Activated naive CD4-positive, alpha-beta T cell treated with anti-CD3 and anti-CD28 coated beads for 36 hours (primary cell): ENCODE measurements at places on chromosomes 16 and 17.

GRCh38 chr16:30785126-30786106 lies 1.6 kb downstream of the ZNF629 start:
- DNase-seq = no peak

DNA sequence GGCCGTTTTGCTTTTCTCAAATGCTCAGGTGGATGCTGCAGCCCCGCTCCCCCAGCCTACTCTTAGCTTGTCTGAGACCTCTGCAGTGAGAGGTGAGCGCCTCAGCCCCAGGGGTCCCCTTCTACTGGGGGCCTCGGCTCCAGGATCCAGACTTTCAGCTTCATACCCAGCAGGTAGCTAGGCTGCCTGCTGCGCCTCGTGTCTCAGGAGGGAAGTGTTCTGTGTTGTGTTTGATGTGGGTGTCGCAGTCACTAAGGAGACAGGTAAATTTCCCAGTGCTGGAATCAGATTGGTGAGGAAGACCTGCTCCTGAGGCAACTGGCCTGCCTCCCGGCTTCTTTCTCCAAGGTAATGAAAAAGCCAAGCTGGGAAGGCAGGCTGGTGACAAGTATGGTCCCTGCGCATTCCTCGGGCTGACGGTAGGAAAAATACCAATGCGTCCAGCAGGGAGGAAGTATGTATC lies 604.0 kb upstream of the SALL1 start:
- no peak for DNase-seq

DNA sequence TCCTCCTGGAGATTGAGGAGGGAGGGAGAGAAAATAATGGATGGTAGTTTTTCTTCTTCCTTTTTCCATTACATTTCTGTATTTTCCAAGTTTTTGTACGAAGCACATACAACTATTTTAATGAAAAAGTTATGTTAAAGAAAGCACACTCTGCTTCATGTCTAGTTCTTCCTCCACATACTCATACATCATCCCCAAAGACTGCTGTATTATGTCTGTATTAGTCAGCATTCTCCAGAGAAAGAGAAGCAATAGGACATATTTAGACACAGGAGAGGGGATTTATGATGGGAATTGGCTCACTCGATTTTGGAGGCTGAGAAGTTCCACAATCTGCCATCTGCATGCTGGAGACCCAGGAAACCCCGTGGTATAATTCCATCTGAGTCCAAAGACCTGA lies 10.1 kb upstream of the ACSM2A start:
- DNase-seq = no peak

- DNase-seq = no peak
These were observed 302.2 kb upstream of the SALL1 start for GRCh38 chr16:51453251-51453650.

DNA sequence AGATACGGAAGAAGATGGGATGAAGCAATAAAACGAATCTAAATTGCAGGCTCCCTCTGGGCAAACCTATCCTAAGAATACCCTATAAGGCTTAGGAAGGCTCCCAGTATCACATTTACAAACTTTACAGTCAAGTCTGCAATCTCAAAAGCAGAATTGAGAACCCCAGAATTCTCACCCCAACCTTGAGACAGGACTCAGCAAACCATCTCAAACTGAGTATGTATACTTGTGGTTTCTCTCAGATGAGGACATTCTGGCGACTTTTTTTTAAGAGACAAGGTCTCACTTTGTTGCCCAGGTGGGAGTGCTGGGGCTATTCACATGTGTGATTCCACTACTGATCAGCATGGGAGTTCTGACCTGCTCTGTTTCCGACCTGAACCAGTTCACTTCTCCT lies 19.3 kb upstream of the ITGA2B start:
- DNase-seq = no peak

GRCh38 chr17:19703828-19704613 lies 12.4 kb downstream of the SLC47A2 start:
- DNase-seq = no peak

DNA sequence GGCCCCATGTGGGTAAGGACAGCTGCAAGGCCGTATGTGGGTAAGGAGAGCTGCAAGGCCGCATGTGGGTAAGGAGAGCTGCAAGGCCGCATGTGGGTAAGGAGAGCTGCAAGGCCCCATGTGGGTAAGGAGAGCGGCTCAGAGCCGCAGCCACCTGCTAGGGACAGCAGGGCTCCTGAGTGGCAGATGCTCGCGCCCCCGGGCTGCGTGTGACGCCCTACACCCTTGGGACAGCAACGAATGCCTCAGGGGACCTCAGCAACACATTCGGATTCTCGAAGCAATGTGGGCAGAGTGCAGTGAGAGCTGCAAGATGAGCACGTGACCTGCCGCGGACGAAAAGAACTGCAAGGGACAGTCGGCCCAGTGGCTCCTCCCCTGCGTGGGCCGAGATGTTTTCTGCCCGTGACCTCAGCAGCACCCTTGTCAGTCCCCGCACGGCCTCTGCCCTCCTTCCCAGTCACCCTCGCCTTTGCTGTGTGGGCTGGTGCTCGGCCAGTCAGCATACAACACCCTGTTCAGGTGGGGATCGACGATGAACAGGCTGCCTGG lies 9.6 kb upstream of the SLC38A8 start:
- DNase-seq = no peak

DNA sequence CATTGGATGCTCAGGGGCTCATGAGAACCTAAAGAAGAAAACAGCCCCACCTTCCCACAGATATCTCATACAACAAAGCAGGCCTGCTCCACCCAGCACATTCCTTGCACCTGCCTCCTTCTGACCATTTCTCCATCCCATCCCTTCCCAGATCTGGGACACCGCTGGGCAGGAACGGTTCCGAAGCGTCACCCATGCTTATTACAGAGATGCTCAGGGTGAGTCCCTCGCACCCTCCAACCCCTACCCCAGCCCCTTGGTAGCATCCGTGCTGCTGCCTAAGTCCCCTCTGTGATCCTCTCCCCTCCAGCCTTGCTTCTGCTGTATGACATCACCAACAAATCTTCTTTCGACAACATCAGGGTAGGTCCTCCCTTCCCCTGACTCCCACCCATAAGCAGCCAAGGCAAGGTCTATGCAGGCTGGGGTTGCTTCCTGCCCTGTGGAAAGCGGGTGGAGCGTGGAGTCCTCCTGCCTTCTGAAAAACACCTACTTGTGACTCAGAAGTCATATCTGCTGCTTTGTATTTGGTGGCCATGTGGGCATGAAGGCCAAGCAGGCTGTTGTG lies 5.4 kb upstream of the NHERF1 start:
- no peak for DNase-seq

DNA sequence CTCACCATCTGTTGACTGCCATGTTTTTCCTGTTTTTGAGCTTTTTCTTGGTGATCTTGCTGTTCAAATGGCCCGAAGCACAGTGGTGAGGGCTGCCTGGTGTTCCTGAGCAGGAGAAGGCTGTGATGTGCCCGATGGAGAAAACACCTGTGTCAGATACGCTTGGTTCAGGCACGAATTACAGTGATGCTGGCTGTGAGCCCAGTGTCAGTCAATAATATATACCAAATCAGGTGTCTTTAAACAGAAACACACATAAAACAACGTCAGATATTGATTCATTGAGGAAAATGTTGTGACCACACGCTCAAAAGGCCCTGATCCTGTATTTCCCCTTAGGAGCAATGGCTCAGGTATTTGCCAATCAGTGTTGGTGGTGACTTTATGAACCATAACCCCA lies 111.7 kb downstream of the SDR42E1 start:
- no peak for DNase-seq

GRCh38 chr17:35641032-35641431 lies 53.9 kb downstream of the AP2B1 start:
- no peak for DNase-seq

DNA sequence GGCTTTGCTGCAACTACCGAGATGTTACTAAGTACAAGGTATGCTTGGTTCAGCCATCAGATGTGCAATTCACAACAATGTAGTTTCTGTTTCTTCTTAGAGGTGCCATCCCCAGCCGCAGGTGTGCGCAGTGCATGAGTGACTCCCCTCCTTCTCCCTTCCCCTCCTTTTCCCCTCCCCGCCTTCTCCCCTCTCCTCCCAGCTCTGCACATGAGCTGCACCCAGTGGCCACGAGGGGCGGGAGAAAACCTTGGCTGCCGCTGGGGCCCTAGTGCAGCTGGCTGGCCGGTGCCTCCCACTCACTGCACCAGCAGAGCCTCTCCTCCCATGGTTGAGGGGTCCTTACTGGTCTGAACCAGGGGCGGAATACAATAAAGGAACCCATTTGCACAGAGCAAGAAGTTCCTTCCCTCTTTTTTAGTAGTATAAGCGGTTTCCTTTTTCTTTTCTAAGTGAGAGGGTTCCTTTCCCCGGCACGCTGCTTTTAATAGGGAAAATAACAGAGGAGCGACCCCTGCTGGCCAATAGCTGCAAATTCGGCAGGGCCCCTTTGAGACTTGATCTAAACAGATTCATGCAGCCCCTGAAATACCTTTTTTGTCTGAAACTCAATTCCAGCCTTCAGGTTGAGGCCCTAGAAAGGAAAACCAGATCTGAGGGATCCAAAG lies 7.8 kb upstream of the CCL15 start:
- DNase-seq = peak; percentile 8

DNA sequence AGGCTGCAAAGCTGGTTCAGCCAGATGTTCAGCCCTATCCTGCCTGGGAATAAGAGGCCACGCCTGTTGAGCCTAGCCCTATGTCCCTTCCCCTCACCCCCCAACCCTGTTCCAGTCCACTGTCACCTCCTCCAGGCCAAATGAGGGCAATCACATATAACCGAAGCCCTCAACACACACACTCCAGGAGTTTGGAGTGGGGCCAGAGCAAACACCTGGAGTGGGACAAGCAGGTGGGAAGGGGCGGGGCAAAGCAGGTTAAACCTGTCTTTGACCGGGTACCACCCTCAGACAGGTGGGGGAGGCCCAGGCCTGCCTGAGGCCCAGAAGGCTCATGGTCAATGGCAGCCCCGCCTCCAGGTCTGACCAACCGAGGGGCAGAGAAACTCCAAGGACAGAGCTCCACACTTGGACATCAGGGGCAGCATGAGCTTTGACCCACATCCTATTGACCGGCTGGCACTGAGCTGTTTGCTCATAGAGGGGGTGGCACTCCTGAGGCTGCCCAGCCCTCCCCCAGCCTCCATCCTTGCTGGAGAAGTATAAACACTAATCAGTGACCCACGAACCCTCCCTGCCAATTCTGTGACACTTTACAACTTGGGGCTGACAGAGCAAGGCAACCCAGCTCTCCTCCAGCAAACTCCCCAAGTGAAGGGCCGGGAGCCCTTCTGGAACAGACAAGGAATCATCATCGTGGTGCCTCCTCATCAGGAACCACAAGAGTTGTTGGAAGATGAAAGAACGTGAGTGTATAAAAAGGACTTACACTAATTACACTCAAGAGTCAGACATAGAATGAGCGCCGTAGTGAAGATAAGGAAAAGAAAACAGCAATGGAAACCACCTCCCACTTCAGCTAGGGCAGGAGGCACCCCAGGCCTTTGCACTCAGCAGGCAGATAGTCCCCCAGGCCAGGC lies 1.5 kb downstream of the ESRP2 start:
- DNase-seq = no peak

- peak; percentile 57 for DNase-seq
These were observed 24.2 kb downstream of the SGSH start for GRCh38 chr17:80195671-80196529.

DNA sequence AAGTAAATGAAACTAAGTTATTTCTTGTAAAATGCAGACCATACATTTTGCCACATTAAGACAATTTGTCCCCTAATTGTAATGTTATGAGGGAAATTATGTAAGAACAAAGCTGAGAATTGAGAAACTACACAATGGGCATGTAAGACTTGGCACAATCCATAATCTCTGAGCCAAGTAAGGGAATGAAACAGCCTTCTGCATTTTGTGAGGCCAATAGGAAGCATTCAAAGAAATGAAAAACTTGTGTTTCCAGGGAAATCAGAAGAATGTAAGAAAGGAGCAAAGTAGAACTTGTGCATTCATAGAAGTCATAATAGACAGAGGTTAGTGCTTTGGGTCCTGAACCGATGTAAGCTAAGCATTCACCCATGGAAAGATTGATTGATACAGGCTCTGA lies 1.8 kb downstream of the KRTAP9-4 start:
- no peak for DNase-seq

DNA sequence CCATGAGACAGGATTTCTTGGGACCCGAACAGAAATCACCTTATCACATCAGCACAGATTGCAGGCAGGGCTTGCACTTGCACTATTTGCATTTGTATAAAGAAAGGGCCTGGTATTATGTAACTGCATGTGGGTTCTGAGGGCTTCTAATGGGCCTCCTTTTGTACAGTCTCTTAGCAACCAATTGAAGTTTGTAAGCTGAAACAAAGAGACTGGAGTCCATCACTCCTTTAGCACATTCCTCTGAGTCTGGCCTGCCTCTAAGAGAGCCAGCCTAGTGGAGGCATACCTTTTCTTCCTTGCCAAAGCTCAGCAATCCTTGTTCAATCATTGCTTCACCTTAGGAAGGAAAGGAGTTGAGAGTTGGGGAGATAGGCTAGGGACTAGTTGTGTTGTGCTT lies 387.1 kb downstream of the XYLT1 start:
- no peak for DNase-seq

DNA sequence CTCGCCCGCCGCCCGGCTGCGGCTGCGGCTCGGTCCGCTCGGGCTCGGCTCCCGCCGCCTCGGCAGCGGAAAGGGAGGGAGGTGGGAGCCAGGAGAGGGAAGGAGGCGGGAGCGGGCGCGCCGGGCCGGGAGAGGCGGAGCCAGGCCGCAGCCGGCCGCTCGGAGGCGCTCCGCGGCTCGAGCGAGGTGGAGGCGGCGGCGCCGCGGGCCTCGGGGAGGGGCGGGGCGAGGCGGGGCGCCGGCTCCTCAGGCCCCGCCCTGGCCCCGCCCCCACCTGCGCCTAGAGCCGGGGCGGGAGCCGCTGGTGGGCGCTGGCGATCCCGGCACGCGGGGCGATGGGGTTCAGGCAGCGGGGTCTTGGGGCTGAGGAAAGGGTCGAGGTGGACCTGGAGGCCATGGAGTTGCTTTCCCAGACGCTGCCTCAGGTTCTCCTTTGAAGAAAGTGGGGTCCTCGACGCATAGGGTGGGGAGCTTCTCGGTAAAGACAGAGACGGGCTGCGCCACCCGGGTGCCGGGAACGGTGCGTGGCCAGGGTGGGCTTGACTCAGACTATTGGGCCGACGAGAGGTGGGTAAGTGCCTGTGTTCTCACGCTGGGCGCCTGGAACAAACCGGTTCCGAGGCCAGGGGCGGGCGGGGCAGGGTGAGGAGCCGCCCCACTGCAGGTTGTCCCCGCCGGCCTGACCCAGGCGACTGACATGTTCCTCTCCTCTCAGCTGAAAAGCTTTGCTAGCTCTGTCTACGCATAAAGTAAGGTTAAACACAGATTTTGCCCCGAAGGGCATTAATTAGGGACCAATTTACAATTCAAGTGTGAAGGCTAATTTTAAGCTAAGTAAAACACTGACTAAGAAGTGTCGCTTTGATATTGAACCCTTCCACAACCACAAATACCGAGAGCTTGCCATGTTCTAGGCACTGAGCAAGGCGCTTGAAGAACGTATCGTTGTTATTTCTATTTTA lies at the start of gene CMTM4:
CMTM4 (minus strand) TSS at position 75 of the 962 bp plus-strand sequence. CDS start 218 bp downstream, outside the sequence.
- peak; percentile 78 for DNase-seq

DNA sequence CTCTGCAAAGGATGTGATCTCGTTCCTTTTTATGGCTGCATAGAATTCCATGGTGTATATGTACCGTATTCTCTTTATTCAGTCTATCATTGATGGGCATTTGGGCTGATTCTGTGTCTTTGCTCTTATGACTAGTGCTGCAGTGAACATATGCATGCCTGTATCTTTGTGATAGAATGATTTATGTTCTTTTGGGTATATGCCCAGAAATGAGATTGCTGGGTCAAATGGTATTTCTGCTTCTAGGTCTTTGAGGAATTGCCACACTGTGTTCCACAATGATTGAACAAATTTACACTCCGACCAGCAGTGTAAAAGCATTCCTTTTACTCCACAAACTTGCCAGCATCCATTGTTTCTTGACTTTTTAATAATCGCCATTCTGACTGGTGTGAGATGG lies 60.2 kb upstream of the ADORA2B start:
- DNase-seq = no peak

GRCh38 chr16:4976079-4976478 lies 17.9 kb downstream of the SEC14L5 start:
- no peak for DNase-seq
